ENCODE measurements at places on chromosomes 3 and 15. TPM values are rescaled to one million over a fixed set of nuclear protein-coding genes. Genes with fewer than 3 reads are reported as not detected.

Gene TOP2B
- 86.7 TPM for total RNA-seq

Gene C3orf85
- not detected for total RNA-seq

Gene MON1A
- 9.7 TPM for total RNA-seq

Gene HTR3E
- total RNA-seq = not detected

Gene DET1
- 7.8 TPM for total RNA-seq

Gene CCR3
- total RNA-seq = not detected

Gene LRRC31
- not detected for total RNA-seq

Gene ZMYND10
- 0.97 TPM for total RNA-seq

Gene GHSR
- total RNA-seq = not detected

Gene LMAN1L
- not detected for total RNA-seq

Gene ZNF860
- 0.86 TPM for total RNA-seq

Gene AADACL2
- not detected for total RNA-seq

DNA sequence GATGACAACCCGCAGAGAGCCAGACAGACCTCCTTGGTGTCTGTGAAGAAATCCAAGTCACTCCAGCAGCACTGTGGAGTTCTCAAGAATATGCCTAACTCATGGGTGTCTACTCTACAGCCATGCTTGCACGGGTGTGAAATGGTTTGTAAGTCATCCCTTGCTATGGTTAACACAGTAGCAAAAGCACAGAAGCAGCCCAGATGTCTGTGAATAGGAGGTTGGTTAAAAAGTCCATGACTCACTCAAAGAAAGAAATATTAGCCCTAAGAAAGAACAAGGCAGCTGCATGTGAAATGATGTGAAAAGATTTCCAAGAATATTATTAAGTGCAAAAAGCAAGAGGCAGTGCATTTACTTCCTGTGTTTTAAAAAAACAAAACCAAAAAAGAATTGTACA, 12.1 kb upstream of the LIMD1 start:
- peak; percentile 55 for DNase-seq

DNA sequence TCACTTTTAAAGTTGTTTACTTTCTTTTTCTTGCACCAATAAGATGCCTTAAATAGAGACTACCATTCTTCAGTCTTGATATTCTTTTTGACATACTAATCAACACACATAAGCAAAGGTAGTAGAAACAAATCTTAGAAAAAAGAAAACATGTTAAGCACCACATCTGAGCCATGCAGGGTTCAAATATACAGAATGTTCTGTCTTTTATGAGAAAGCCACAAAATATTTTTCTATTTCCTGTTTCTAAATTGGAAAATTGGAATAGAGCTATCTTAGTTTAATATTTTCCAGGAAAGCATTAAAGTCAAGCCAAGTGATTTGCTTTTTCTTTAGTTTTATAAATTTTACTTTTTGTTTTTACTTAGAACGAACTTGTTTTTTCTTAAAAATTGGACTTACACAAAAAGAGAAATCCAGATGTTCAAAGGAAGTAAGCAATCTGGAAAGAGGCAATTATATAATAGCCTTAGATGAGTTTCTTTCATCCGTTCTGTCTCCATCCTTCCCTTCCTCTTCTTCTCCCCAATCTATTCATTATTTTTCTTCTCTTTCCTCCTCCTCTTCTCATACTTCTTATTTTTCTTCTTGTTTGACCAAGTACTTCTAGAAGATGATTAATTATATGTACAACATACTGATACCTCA, 731.7 kb downstream of the SQOR start:
- DNase-seq = no peak

DNA sequence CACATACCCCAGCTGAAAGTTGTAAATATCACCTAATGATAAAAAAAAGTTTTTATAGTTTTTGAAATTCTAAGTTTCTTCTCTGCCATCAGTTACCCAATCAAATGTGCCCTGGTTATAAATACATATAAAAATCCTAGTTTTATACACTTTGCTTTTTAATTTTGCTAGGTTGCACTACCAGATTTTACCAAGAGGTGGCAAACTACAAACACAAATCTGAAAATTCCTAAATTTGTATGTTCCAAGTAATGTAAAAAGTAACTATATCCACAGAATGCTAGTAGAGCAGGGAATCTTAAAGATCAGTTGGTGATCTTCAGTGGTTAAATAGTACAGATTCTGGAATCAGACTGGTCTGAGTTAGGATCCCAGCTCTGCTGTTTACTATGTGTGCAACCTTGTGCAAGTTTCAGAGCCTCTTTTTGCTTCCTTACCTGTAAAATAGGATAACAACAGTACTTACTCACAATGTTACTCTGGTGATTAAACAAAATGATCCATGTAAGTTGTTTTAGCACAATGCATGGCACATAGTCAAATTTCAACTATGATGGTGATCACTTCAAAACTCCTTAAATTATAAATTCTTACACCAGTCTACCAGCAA, 11.0 kb downstream of the TRPM7 start:
- DNase-seq = peak; percentile 58

GRCh38 chr15:42890161-42890913, 30.2 kb downstream of the TTBK2 start:
- peak; percentile 22 for DNase-seq

GRCh38 chr3:114290911-114291901, 2.6 kb upstream of the TIGIT start:
- peak; percentile 54 for DNase-seq

DNA sequence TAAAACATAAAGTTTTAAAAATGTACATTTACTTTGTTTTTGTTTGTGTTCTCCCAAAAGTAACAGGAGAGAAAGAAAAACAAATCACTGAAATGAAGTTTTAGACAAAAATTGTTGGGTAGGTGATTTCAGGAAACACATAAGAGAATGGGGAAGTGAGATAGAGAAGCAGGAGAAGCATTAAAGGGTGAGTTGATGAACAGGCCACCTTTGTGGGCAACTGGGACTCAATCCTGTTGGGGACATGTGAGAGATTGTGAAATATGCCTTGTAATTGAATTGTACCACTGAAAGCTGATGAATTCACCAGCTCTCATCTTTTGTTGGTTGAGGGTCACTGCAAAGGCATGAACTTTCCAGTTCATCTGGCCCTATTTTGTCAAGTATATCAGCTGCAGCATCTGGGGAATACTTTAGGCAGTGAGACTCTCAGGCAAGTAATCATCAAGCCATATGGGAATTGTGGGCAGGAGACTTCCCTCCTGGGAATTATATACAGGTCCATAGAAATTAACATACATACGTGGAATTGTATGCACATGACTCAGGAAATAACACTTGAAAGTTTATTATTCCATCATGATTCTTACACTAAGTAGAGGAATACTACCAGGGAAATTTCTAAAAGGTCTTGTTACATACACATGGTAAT, 181.0 kb downstream of the ZBBX start:
- DNase-seq = no peak

DNA sequence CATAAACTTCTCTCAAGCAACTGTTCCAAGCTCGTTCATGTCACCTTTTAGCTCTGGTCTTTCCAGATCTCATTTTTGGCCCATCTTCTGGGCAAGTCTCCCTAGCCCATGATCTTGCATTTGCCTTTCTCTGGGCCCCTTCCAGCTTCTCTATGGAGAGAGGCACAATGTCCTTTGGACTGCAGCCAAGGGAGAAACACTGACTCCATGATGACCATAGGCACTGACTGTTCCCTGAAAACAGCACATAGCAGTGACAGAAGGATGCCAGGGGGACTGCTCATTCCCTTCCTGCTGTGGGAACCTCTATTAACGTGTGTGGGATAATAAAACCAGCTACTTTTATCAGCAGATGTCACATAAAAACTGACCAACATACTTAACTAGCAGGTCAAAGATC, 60.3 kb downstream of the STRIT1 start:
- peak; percentile 90 for DNase-seq

GRCh38 chr3:14123308-14124222, 1.1 kb downstream of the CHCHD4 start:
- DNase-seq = no peak

DNA sequence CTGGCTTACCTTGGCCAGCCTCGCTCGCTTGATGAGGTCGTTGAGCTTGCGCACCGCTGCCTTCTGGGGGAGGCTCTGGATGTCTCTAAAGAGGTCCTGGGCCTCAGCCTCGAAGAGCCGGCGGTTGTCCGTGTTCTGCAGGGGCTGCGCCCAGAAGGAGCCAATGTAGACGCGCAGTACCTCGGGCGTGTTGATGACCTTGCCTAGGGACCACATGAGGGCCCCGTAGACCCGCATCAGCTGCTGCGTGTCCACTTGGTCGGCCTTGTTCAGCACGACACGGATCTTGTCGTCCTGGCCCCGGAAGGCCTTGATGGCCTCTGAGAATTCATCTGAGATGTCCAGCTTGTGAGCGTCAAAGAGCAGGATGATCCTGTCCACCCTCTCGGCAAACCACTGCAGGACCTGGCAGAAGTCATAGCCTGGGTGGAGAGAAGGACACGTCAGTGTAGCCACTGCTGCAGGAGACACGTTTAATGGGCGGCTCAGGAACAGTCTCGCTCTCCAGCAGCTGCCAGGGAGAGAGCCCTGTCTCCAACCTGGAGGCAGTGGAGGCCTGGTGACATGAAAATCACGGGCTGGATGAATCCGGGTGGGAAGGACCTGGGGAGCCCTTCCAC, 25.5 kb upstream of the SPTBN5 start:
- no peak for DNase-seq

DNA sequence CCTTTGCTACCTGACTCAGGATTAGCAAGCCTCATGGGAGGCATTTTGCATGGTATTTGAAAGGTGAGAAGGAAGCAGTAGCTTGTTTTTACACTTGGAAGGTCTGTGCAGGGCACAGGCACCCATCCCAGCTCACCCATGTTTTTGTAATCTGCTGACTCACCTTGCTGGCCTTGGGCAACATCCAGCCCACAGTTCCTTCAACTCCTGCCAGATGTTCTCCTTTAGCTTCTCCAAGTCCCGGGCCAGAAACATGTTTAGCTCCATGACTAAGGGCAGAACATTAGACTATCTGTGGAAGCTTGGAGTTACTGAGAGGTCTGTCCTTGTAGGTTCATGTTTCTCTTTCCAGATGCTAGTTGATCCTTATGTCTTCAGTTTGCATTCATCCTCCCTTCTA, 12.4 kb upstream of the ZNF770 start:
- peak; percentile 79 for DNase-seq

GRCh38 chr3:167941234-167941995, 154.3 kb downstream of the GOLIM4 start:
- peak; percentile 99 for DNase-seq

- peak; percentile 3 for DNase-seq
Measured at GRCh38 chr15:67479781-67480505, 41.0 kb upstream of the C15orf61 start.

DNA sequence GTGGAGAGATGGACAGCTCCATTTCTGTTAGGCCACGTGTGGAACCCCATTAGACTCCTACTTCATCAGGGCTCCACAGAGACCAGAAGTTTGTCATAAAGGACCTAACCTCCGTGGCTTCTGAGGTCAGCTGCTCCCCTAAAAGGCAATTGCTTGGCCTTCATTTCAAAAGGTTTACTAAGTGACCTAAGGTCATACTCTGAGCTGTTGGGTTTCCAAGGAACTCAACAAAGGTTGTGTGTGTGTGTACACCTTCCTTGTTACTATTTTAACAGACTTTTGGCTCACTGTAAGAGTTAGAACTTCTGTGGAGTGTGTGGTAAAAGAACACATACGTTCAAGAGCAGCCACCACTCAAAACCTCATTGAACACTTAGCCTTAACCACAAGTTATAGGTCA, 73.9 kb downstream of the SEC22A start:
- no peak for DNase-seq

- no peak for DNase-seq
Measured at GRCh38 chr15:58077427-58077826, 11.9 kb upstream of the ALDH1A2 start.

GRCh38 chr3:24352893-24353553, 141.6 kb downstream of the THRB start:
- no peak for DNase-seq

- no peak for DNase-seq
Measured at GRCh38 chr15:57195326-57195725, 181.0 kb upstream of the CGNL1 start.

DNA sequence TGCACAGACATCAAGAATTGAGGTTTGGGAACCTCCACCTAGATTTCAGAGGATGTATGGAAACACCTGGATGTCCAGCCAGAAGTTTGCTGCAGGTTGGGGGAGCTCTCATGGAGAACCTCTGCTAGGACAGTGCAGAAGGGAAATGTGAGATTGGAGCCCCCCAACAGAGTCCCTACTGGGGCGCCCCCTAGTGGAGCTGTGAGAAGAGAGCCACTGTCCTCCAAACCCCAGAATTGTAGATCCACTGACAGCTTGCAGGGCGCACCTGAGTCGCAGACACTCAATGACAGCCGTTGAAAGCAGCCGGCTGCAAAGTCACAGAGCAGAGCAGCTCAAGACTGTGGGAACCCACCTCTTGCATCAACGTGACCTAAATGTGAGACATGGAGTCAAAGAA, 34.6 kb upstream of the EPHA6 start:
- no peak for DNase-seq

DNA sequence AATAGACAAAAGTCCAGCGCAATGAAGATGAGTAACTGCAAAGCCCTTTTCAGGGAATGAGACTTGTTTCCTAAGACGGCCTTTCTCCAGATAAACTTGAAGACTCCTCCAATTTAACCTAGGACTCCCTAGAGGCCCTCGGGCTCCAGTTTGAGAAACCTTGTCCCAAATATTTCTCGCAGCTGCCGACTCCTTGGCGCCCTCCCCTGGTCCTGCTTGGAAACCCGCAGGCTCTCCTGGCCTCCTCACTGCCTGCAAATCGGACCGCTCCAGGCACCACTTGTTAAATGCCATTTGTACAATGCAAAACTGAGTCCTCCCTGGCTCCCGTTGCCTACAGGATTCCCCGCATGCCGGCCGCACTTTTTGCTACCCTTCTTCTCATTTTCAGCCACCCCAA, 36.8 kb downstream of the MUC4 start:
- DNase-seq = peak; percentile 37

- no peak for DNase-seq
Measured at GRCh38 chr15:32119286-32119685, 89.0 kb downstream of the CHRNA7 start.

DNA sequence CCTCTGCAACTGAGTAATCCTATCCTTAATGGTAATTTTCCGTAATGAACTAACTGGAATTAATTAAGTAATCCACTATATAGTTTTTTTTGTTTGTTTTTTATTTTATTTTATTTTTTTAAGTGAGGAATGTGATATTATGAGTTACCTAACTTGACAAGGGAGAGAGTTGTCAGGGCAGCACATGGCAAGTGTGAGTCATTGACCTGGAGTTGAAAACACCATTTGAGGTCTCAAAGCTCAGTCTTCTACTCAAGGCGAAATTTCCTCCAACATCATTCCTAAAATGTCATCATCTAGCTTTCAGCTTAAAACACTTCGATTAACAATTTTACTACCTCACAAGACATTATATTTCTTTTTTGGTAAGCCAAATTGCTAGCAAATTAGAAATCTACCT, 87.8 kb downstream of the NECTIN3 start:
- peak; percentile 73 for DNase-seq

GRCh38 chr3:29590461-29590860, 309.6 kb downstream of the RBMS3 start:
- no peak for DNase-seq
